GM04503 (cell line): ENCODE measurements at places on chromosomes 6 and 20.

- no peak for DNase-seq
Measured at GRCh38 chr6:22071270-22072041, 225.4 kb downstream of the PRL start.

- no peak for DNase-seq
Measured at GRCh38 chr6:125738276-125738675, 11.2 kb upstream of the HEY2 start.

GRCh38 chr20:2172305-2173175 lies 70.9 kb downstream of the STK35 start:
- no peak for DNase-seq

DNA sequence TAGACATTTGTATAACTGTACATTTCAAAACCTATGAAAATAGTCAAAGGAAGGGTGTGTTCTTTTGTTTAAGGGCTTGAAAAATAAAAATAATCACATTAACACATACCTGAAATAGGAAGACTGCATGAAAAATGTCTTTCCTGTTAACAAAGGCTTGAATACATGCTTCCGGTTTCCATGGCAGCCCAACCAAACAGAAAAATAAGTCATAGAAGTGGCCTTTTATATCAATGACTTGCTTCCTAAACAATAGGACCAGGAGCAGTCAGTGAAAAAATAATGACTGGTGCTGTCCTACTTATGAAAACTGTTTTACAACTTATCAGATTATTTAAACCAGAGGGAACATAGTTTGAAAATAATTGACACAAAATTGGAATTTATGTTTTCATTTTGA lies 412.6 kb upstream of the PLCB4 start:
- no peak for DNase-seq

DNA sequence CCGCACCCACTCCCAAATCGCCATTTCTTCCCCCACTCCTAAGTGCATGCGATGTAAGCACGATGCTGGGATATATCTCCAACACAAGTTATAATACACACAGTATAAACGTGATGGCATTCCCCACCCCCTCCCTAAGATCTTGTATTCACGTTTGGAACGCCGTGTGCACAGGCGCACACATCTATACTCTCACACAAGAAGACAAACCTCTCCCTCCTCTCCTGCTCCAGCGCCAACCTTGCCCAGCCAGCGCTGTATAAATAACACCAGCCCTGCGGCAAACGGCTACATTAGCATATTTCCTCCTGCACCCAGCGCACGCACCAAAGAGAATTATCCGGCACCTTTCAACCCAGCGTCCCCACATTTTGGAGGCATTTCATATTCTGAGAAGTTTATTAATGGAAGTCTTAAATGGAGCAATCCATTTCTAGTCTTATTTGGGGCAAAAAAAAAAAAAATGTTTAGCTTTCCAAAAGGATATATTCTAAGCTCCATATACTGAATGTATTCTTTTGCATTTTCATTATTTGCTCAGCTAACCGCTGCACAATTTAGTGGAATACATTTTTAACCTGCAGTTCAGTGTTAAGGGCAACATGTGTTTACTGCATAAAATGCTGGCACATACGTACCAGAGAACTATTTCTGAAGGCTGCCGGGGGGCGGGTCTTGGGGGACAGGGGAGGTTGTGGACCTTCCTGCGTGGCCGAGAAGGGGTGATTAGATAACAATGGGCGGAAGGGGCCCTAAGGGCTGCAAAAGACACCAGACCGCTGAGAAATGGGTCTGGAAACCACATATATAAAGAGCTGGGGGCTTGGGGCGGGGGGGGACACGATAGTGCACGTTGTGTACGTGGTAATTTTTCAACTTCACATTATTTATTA lies 1.1 kb upstream of the SLC22A23 start:
- DNase-seq: no peak

GRCh38 chr6:52503851-52504781 lies 72.7 kb downstream of the TRAM2 start:
- DNase-seq: peak; percentile 61

DNA sequence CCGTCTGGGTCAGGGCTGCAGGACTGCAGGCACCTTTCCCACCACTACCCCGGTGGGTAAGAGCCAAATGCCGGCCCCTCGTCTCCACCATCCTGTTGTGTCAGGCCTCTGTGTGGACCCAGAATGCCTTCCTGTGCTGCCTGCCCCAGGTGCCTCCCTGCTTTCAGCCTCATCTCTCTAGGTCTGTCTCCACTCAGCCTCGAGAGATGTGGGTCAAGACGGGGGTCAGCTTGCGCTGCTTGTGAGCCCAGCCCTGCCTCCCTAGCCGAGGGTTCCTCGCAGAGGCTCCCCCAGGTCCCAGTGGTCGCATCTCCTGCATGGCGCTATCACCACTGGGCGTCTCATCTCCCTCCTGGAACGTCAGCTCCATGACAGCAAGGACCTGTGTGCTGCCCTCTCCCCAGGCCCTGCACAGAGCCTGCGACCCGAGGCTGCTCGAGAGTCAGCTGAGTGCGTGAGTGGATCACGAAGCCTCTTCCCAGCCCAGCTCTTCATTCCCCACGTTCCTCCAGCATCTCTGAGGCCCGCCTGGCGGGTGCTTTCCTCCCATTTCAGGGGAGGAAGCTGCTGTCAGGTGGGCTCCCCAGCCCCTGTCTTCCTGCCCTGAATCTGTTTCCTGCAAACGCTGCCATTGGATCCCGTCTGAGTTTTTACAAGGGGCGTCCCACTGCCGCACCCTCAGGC lies 38.7 kb upstream of the ZBP1 start:
- DNase-seq: no peak

- no peak for DNase-seq
Measured at GRCh38 chr6:37432916-37433656, at the start of gene CMTR1. Gene CMTR1 (plus strand): TSS chr6:37433221. CDS start chr6:37435630, 2,409 bp downstream.

DNA sequence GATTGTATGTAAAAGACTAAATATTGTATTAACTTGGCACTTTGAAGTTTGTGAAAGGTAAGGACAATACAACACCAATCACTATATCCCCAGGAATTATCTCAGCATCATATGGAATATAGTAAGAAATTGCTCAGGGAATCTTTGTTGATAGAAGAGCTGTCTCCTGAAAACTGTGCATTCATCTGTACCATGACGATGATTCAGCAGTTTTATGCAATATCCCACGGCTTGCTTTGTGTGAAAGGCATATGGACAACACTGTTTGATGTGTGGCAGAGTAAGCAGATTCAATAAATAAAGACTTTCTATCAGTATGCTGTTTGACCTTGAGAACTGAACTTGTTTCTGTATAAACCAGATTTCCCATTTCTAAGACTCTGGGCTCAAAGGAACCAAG lies 147.5 kb upstream of the PLN start:
- DNase-seq: no peak

DNA sequence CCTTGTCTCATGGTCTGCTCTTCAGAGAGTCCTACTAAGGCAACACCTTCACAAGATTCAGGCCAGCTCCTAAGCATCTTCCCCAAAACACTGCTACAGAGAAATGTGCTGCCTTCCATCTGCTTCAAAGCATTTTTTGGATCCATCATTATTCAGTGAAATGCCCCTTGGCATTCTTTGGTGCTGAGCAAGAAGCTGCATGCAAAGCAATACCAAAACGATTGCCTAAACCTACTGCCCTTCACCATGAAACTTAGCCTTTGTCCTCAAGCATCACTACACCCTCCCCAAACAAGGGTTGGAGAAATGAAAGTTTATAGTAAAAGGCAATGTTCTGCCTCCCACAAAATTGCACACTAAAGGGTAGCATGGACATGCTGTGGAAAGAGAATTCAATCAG lies 93.5 kb downstream of the SNAP25 start:
- DNase-seq: no peak

DNA sequence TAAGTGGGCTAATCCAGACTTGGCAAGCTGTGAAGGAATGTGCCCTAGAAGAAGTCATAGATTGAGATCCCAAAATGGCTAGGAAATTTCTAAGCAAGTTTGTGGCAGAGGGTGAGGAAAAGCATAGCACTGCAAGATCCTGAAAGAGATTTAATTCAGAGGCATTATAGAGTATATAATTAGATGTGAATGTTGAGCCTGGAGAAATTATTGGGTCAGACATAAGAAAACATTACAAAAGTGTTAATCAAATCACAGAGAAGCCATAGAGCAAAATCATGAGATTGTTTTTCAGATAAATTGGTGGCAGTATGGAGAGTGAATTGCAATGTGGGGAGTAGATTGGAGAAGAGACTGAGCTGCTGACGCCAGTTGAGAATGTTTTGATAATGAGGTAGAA lies 90.0 kb downstream of the CD2AP start:
- no peak for DNase-seq

DNA sequence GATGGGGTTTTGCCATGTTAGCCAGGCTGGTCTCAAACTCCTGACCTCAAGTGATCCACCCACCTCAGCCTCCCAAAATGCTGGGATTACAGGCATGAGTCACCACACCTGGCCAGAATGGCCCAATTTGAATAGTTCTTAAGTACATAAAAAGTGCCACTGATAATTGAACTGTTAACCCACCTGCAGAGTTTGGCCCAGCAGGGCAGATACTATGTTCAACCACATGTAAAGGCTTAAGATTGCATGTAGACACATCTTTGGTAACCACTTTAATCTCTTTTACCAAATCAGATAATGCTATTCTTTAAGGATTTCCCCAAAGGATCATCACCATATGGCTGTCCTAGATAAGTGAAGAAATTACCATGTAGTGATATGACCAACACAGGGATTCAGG lies 21.3 kb upstream of the SGK1 start:
- DNase-seq: no peak

- no peak for DNase-seq
Measured at GRCh38 chr20:61815678-61816077, 250.0 kb downstream of the TAF4 start.

DNA sequence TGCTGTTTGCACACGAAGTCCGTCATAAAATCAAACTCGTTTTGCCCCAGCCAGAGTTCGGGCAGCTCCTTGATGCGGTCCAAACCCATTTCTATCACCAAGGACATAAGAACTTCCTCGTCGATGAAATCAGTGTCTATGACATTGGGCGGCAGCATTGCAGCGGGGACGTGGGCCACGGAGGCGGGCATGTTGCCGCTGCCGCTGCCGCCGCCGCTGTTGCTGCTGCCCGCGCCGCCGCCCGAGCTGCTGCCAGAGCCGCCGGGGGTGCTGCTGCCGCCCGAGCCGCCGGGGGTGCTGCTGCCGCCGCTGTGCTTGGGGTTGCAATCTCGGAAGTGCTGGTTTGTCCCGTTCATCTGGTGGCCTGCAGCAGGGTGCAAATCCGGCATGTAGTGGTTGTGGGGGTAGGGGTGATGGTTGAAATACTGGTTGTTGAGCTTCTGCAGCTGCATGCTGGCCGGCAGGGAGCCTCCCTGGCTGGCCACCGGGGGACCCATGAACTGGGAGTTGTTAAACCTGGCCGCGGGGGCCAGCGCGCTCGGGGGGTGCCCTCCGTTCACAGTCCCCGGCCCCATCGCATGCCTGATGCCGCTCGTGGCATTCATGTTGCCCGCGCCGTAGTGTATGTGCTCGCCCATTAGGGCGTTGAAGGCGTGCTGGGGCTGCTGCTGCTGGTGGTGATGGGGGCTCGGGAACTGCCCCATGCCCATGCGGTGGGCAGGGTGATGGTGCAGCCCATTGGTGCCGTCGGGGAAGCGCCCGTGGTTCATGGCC lies 1.1 kb downstream of the CITED2 start:
- DNase-seq: peak; percentile 11

DNA sequence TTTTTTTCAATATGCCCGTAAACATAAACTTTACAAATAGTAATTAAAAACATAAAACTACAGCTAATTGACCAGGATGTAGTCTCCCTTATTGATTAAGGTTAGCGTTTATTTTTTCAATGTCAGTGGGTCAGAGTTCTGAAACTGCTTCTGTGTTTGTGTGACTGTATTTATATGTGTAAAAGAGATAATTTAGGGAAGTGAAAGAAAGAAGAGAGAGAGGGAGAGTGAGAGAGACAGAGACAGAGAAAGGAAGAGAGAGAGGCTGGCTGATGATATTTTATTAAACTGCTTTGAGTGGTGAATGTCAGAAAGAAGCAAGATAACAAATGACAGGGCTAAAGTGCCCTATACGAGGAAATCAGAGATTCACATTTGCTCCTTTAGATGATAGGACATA lies 266.1 kb upstream of the PTCHD4 start:
- DNase-seq: no peak

- DNase-seq: no peak
Measured at GRCh38 chr6:158232316-158233213, 64.4 kb downstream of the GTF2H5 start.

GRCh38 chr6:28124350-28124970 lies at the start of gene ZSCAN16:
Gene ZSCAN16 (plus strand): TSS chr6:28124609. CDS start chr6:28125444, 835 bp downstream.
- no peak for DNase-seq

GRCh38 chr6:123659960-123660748 lies 23.4 kb upstream of the TRDN start:
- no peak for DNase-seq

GRCh38 chr20:49381558-49382493 lies 100.6 kb downstream of the KCNB1 start:
- DNase-seq: no peak

GRCh38 chr6:98044791-98045470 lies 761.9 kb upstream of the MMS22L start:
- DNase-seq: no peak

GRCh38 chr6:119736296-119737021 lies 386.9 kb upstream of the MAN1A1 start:
- no peak for DNase-seq

DNA sequence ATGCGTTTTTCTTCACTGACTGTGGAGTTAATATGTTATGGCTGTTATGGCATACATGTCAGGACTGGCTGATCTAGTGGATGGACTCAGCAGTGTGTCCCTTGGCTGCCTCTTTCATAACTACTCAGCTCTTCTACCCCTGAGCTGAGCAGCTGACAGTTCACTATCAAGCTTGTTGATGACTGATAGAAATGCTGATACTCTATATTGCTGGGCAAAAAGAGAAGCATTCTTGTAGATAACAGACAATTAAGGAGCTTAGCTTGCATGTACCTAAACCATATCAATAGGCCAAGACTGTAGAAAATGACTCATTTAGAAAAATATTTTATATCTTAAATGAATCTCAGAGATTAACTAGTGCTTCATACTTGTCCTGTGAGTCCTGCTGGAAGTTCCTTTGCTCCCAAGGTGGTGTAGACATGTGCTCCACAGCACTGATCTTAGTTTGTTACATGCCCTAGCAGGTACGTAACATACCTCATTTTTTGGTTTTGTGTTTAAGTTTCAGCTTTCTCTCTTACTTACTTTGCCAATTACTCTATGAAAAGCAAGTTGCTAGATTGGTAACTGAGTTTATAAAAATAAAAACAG lies 236.9 kb downstream of the GMDS start:
- DNase-seq: no peak
